ELR (cell line): ENCODE measurements at places on chromosomes 7 and 10.

DNA sequence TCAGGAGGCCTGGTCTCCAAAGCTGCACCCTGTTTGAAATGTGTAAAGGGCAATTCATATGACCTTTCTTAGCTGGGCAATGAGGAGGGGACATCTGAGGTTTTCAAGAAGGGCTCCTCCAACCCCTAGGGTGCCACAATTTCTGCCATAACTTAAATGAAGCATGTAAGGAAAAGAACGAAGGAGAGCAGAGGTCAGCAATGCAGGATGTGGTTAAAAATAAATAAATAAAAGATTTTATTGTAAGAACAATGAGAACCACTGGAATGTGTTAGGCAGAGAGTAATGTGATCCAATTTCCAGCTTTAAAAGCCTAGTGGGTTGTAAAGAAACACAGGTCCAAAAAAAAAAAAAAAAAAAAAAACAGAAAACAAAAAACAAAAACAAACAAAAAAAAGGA is 673.1 kb downstream of the TNS3 start:
- DNase-seq: peak; percentile 93

GRCh38 chr10:115665549-115665948 is 572.4 kb downstream of the ATRNL1 start:
- DNase-seq: peak; percentile 26

GRCh38 chr10:13973742-13974141 is 357.0 kb downstream of the FRMD4A start:
- DNase-seq: no peak

GRCh38 chr10:71779641-71780040 is 6.3 kb upstream of the VSIR start:
- no peak for DNase-seq

DNA sequence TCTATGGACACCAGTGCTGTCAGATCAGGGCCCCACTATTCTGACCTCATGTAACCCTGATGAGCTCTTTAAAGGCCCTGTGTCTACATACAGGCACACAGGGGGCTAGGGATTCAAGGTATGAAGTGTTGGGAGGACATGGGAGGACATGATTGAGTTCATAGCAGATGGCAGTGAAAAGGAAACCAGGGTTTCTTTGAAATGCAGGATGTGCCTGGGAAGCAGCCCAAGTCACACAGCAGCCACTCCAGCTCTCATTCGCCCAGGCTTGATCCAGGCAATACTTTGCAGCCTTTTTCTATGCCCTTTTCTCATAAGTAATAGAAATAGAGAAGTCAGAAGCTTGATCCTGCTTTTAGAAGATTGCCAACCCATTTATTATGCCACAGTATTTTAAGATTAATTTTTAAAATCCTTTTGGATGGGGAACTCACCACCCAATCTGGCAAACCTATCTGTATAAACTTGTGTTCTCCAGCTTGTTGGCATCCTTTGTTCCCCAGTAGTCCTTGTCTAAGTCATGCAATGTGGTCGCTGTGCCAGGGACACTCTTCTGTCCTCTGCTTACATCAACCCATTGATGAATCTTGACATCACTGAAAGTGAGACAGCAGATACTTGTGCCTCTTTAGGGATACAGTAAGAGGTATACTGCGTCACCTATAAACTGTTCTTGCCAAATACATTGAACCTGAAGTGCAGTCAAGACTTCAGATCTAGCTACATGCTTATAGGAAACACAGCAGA is 95.0 kb downstream of the TAF3 start:
- no peak for DNase-seq

GRCh38 chr10:107341281-107341680 is 176.8 kb upstream of the SORCS1 start:
- peak; percentile 67 for DNase-seq

DNA sequence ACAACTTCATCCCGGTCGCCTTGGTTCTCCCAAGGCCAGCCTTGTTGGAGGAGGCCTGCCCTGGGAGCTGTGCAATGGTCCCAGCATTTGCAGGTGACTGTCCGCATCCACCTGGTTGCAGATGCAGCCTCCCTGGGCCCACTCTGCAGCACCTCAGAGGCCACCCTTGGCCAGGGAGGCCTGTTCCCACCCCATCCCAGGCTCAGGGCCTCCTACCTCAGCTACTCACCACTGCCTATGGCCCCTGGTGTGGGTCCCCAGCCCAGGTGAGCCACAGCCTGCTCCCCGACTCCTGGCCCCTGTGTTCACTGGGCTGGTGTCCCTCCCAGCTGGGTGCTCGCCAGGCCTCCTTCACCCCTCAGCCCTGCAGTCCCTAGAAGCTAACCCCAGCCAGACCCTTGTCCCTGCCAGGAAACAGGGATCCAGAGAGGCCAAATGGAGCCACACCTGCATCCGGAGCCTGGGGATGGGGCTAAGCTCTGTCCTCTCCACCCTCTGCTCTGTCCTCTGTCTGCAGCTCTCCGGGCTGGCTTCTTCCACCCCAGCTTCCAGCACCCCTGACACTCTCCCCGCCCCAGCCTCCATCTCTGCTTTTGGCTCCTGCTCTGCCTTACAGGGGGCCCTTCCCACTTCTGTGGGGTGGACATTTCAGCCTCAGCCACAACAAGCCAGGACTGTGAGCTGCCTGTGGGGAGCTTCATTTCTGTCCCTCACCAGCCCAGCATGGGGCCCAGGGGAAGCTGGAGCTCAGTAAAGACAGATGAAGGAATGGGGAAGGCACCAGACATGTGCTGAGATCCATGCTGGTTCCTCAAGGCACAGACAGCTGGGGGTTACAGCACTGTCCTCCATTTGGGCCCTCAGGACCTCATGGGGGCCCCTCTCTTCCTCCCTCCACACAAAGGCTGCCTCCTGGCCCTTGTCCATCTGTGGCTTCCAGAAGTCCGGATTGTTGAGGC is 35.6 kb upstream of the ANTXRL start:
- no peak for DNase-seq

GRCh38 chr10:122504610-122504950 is 43.2 kb downstream of the HTRA1 start:
- peak; percentile 60 for DNase-seq

- peak; percentile 65 for DNase-seq
Observed at GRCh38 chr10:42960491-42960990, 116.3 kb upstream of the RET start.

DNA sequence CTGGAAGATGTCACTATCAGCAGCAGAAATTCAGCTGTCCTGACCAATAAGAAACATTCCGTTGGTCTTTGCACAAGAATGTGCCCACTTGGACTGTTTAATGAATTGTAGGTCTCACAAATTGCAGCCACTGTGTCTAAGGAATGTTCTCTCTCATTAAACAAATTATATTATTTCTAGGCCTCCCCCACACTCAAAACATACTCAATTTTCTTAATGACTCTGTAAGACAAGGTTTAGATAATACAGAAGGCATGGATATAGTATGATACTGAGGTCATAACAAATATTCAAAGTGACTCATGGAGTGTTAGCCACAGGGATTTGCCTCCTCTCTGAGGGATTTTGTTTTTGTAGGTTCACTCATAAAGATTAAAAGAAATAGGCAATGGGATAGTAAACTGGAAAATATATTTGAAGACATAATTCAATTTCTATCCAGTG is 197.5 kb downstream of the PTN start:
- peak; percentile 82 for DNase-seq

DNA sequence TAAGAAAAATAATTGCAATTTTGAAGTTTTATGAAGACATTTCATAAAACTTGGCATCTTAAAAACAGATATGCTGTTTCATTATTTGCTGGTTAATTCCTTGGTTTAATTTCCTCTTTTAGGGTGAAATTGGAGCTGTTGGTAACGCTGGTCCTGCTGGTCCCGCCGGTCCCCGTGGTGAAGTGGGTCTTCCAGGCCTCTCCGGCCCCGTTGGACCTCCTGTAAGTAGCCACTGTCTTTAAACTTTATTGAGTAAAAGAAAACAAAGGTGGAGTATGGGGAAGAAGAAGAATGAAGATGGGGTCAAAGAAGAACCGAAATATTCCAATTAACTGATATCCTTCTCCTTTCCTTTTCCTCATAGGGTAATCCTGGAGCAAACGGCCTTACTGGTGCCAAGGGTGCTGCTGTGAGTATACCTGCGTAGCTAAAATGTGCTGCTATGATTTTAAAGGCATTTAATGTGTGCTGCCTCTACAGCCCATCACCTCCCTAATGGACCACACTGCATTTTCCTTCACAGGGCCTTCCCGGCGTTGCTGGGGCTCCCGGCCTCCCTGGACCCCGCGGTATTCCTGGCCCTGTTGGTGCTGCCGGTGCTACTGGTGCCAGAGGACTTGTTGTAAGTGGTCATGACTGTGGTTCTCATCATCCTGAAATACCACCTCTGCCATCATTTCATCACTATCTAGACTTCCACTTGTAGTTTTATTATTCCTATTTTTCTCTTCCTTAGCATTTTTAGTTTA is 14.7 kb downstream of the COL1A2 start:
- no peak for DNase-seq

DNA sequence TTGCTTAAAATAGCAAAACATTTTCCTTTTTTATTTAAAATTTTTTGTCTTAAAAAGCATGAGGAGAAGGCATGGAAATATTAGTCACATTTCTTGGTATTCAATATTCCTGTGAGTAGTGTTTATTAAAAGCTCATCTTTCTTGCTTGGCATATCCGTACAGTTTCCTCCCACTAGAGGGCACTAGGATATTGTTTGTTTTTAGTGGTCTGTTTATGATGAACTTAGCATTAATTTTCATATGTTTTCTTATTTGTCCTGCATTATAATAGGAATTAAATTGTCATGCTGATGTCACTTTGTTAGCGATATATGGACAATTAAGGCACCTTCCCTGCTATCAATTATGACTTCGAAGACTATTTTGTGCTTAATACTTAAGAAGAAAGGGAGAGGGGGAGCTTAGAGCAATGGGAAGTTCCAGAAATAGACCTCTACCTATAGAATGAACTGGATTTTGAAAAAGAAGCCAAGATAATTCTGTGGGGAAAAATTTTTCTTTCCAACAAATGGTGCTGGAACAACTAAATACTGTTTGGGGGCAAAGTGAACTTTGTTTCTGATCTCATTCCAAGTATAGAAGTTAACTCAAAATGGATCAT is 91.0 kb upstream of the STRIP2 start:
- DNase-seq: peak; percentile 65

- DNase-seq: no peak
Observed at GRCh38 chr10:1661859-1662437, 75.4 kb downstream of the ADARB2 start.

- DNase-seq: no peak
Observed at GRCh38 chr10:103079946-103080345, 113.1 kb downstream of the NT5C2 start.

DNA sequence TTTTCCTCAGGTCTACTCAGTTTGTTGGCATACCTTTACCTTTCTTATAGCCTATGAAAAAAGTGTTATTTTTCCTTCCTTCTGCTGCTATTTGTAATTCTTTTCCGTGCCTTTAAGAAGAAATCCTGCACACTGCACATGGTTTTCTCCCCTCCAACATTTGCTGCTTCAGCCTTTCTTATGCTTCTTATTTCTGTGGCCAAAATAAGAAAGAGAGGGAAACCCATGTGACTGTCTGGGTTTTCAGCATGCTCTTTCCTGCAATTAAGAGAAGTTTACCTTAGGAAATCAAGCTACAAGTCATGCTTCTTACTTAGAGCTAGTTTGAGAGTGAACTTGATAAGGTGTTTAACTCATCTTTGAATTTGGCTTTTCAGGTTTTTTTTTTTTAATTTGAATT is 11.0 kb downstream of the TBC1D12 start:
- DNase-seq: no peak

GRCh38 chr10:128929767-128930166 is 537.3 kb upstream of the MGMT start:
- DNase-seq: no peak

- DNase-seq: no peak
Observed at GRCh38 chr10:71035511-71036296, 147.3 kb upstream of the PCBD1 start.

- peak; percentile 15 for DNase-seq
Observed at GRCh38 chr7:45153233-45153632, 4.4 kb upstream of the RAMP3 start.

DNA sequence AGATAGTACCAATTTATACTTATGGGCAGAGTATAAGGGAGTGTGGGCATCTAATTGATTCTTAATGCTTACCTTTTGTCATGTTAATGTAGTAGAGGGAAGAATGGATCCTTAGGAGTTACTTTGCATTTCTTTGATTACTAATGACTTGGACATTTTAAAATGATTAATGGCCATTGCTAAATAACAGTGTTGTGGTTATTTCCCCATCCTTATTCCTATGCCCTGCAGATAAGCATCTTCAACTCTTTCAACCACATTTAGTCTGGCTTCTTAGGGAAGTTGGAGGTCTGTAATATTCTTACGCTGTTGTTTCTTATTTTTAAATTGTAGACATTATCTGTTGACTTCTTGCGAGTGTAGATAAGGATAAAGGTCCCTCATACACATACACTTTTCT is 37.2 kb downstream of the KAT6B start:
- peak; percentile 47 for DNase-seq
